ENCODE measurements at places on chromosomes 16 and 17. TPM values are rescaled to one million over a fixed set of nuclear protein-coding genes. Genes with fewer than 3 reads are reported as not detected.
A peak's percentile ranks its signal among the peaks of the same experiment; 100 is the strongest.

SYNGR3 gene
- not detected for total RNA-seq

- H3K36me3 ChIP-seq = no peaks in the 10 kb centered on the region
- no peak overlapping the region for H3K27ac ChIP-seq
Observed at GRCh38 chr17:40479754-40480480, 21.5 kb downstream of the TNS4 start.

DNA sequence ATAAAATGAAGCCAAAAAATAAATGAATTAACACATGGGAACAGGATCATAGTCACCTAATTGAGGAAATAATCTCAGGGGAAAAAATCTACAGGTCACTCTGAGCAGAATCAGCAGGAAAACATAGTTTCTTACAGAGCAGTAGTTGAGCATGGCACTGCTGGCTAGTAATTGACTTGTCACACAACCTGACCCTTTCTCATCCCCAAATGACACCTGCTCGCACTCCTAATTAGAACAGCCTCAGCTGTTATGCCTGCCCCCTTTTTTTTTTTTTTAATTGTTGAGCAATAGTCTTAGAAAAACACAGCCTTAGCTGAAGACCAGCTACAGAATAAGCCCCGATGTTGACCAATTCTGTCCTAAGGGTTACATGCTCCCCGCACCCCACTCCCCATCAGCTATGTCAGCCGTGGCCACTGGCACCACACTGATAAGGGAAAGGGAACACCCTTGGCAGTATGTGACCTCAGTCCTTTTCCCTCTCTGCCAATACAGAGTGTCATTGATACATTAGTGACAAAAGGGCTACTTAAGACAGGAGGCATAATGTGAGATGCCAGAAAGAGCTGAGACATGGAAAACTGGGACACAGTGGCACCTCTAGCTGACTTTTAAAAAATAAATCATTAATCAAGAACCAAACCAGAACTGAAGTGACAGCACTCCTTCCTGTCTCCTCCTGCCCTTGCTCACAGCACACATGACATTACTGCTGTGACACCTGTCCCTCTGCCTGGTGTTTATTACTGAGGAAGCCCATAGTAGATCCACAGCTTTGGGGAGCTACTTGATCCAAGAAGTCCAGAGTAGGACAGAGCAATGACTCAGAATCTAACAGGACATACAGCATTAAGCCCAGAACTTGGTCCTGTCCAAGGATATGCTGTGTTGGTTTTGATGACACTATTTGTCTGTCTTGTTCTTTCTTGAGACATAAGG, 41.7 kb downstream of the WDR59 start:
- H3K27me3 ChIP-seq = no peaks in the 10 kb centered on the region
- no peaks in the 10 kb centered on the region for H3K36me3 ChIP-seq
- no peak for DNase-seq
- no peaks in the 10 kb centered on the region for H3K4me1 ChIP-seq
- H3K27ac ChIP-seq = no peak overlapping the region

ABCA3 gene
- 5.3 TPM for total RNA-seq

ABCC12 gene
- total RNA-seq = not detected

- H3K27me3 ChIP-seq = no peaks in the 10 kb centered on the region
- no peak within 1 kb of the TSS for H3K27ac ChIP-seq
- no peak within 1 kb of the TSS for H3K4me3 ChIP-seq
- no peak for DNase-seq
Observed at GRCh38 chr16:3355589-3355988, at the start of gene OR2C1. TSS of gene OR2C1 (plus strand) at chr16:3355889. CDS start at chr16:3355941, 52 bp downstream.

DNA sequence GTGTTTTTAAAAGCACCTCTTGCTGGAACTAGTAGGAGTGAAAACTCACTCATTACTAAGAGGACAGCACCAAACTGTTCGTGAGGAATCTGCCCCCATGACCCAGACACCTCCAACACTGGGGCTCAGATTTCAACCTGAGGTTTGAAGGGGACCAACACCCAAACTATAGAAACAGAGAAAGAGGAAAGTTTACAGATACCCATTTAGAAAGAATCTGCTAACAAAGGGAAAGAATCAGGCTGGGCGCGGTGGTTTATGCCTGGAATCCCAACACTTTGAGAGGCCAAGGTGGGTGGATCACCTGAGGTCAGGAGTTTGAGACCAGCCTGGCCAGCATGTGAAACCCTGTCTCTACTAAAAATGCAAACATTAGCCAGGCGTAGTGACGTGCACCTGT, 3.4 kb upstream of the CSNK1D start:
- no peaks in the 10 kb centered on the region for H3K27me3 ChIP-seq
- no peak overlapping the region for H3K27ac ChIP-seq
- H3K36me3 ChIP-seq = no peaks in the 10 kb centered on the region
- peaks cover 11% of the 10 kb centered on the region for H3K4me1 ChIP-seq

DNA sequence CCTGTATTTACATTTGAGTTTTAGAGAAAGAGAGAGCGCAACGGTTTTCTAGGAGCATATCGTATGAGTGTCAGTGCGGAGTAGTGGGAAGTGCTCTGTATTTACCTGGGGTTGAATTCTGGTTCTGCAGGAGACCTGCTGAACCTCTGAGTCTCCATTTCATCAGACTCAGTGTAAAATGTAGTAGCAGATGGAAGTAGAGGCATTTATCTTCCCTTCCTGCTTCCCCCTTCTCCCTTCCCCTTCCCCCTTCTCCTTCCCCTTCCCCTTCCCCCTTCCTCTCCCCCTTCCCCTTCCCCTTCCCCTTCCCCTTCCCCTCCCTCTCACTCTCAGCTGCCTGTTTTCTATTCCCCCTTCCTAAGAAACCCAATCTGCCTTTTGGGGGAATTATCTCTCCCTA, 426.9 kb downstream of the NPIPA7 start:
- no peak overlapping the region for H3K27ac ChIP-seq
- no peak overlapping the region for H3K4me3 ChIP-seq
- H3K27me3 ChIP-seq = no peaks in the 10 kb centered on the region
- no peaks in the 10 kb centered on the region for H3K36me3 ChIP-seq
- no peaks in the 10 kb centered on the region for H3K4me1 ChIP-seq

TPSAB1 gene
- 17.9 TPM for total RNA-seq

- no peaks in the 10 kb centered on the region for H3K4me1 ChIP-seq
- DNase-seq = no peak
- no peak overlapping the region for H3K27ac ChIP-seq
- H3K4me3 ChIP-seq = no peak overlapping the region
- H3K27me3 ChIP-seq = no peaks in the 10 kb centered on the region
- H3K36me3 ChIP-seq = no peaks in the 10 kb centered on the region
Observed at GRCh38 chr17:2695243-2695960, 16.2 kb downstream of the CLUH start.

KRT24 gene
- not detected for total RNA-seq

ENPP7 gene
- total RNA-seq = not detected

ABCC11 gene
- not detected for total RNA-seq

GRCh38 chr16:67430977-67431774, at the start of gene HSD11B2:
TSS of gene HSD11B2 (plus strand) at chr16:67431121. CDS start at chr16:67431249, 128 bp downstream.
- no peaks in the 10 kb centered on the region for H3K36me3 ChIP-seq
- peak; percentile 74 for DNase-seq
- H3K27me3 ChIP-seq = no peaks in the 10 kb centered on the region
- no peaks in the 10 kb centered on the region for H3K4me1 ChIP-seq
- peak within 1 kb of the TSS; percentile 44 for H3K4me3 ChIP-seq

- H3K27me3 ChIP-seq = no peaks in the 10 kb centered on the region
- H3K4me1 ChIP-seq = peaks cover 10% of the 10 kb centered on the region
- H3K4me3 ChIP-seq = no peak overlapping the region
Observed at GRCh38 chr17:61291451-61292285, 108.0 kb upstream of the TBX2 start.

GRCh38 chr16:71432906-71433305, 8.9 kb downstream of the TLE7 start:
- H3K27ac ChIP-seq = no peak overlapping the region
- DNase-seq = no peak
- H3K27me3 ChIP-seq = no peaks in the 10 kb centered on the region

DNA sequence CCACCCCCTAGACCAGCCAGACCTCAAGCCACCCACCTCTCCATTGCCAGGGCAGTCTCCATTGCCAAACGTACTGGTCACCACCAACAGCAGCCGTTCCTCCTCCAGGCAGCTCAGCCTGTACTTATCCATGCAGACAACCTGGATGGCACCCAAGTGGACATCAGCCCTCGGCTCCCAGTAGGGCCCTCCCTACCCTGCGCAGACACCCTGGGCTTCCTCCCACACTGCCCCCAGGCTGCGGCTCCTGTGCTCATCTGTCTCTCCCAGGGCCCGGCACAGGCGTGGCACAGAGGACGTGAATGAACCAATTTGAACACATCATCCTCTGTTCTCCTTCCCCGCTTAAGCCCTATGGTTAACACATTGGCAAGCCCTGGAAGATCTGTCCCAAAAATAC, 29.5 kb downstream of the NOS2 start:
- no peaks in the 10 kb centered on the region for H3K4me1 ChIP-seq
- H3K36me3 ChIP-seq = no peaks in the 10 kb centered on the region
- no peak overlapping the region for H3K4me3 ChIP-seq
- DNase-seq = no peak
- H3K27ac ChIP-seq = no peak overlapping the region

- no peaks in the 10 kb centered on the region for H3K4me1 ChIP-seq
- DNase-seq = no peak
- H3K27me3 ChIP-seq = no peaks in the 10 kb centered on the region
- no peaks in the 10 kb centered on the region for H3K36me3 ChIP-seq
Observed at GRCh38 chr17:66713533-66714042, 121.3 kb upstream of the CACNG5 start.

DNA sequence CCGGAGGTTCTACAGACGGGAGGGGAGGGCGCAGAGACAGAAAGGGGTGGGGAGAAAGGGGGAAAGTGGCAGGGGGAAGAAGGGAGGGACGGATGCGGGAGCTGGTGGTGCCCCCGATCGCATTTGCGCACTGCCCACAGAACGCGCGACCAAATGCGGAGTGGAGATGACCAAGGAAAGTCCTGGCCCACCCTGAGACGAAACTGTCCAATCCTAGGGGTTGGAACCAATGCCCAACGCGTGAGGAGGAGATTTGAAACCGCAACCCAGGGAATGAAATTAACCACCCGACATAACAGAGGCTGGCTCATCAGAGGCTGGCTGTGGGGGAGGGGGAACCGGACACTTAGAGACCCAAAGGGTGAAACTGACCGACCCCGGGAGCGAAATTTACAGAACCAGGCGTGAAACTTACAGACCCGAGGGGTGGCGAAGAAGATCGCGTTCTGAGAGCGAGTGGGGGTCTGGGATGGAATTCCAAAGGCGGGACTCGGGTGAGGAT, 1.4 kb downstream of the HES7 start:
- peaks cover 42% of the 10 kb centered on the region for H3K4me1 ChIP-seq
- H3K36me3 ChIP-seq = no peaks in the 10 kb centered on the region
- DNase-seq = no peak
- H3K4me3 ChIP-seq = peak overlapping the region; percentile 50

DNA sequence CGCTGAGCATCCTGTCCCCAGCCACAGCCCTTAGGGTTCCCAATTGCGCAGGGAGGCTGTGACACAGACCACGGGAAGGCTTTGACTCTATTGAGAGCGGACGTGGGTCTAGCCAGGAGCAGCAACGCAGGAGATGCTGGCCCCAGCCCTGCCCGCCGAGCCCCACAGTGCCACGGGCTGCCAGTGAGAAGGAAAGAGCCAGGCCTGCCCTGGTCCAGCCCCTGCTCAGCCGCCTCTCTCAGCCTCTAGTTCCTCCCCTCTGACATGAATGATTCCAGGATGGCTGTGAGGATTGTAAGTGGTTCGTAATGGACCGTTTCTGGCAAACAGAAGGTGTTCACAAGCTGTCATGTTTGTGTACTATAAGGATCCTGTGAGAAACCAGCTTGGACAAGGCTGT, 2.5 kb downstream of the BHLHA9 start:
- peaks cover 11% of the 10 kb centered on the region for H3K27me3 ChIP-seq
- H3K27ac ChIP-seq = no peak overlapping the region
- DNase-seq = no peak

DNA sequence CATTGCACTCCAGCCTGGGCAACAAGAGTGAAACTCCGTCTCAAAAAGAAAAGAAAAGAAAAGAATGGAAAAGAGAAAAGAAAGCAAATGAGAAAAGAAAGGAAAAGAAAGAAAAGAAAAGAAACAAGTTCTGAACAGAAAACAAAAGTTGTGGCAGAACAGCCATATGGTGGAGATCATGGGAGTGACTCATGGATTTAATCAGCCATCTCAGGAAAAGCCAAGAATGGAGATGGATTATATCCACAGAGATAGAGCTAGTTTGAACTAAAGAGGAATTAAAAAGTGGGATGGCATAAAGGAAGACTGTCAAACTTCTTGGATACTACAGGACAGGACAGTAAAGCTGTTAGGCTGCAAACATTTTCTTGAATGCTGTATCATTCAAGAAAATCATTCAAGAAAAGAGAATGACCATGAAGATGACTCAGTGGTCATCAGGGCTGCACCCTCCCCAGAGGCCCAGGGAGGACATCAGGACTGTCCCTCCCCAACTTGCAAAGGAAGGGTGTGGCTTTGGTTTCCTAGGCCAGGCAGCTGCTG, 120.6 kb downstream of the USP22 start:
- H3K36me3 ChIP-seq = no peaks in the 10 kb centered on the region
- H3K4me3 ChIP-seq = no peak overlapping the region
- peaks cover 5% of the 10 kb centered on the region for H3K4me1 ChIP-seq
- peak; percentile 53 for DNase-seq
- H3K27me3 ChIP-seq = no peaks in the 10 kb centered on the region
- peak overlapping the region; percentile 92 for H3K27ac ChIP-seq

DNA sequence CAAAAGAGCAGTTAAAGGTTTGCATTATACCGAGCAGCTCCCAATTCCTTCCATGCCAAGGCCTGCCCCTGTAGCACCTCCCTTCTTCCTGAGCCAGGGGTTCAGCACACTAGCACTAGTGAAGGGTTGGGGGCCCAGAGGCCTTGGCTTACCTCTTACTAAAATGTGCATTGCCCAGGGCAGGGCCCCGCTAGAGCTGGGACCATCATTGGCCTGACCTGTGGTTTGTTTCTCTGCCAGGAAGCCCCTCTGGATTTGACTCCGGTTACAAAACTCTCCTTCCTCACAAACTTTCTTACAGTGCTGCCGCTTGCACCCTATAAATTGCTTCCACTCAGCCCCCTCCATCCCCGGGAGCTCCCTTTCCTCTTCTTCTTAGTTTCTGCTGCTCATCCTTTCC, 33.8 kb downstream of the MPRIP start:
- H3K27me3 ChIP-seq = no peaks in the 10 kb centered on the region
- no peaks in the 10 kb centered on the region for H3K36me3 ChIP-seq
- peaks cover 14% of the 10 kb centered on the region for H3K4me1 ChIP-seq
- H3K27ac ChIP-seq = peak overlapping the region; percentile 12
- no peak for DNase-seq
- no peak overlapping the region for H3K4me3 ChIP-seq

SP6 gene
- 1.5 TPM for total RNA-seq

DNA sequence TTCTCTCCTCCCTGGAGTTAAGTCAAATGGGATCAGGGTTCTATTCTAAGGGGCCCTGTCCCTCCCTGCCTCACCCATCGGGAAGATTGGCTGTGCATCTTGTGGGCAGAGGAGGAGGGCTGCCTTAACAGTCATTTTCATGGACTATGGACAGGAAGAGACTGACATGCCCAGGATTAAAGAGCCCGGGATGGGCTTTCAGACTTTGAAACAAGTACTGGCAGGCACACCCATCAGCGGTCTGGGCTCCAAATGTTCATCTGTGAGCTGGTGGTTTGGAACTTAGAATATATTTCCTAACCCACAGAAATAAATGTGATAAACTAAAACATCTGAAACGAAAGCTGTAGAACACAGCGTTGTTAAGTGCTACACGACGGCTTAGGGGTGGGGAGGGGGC, 6.5 kb downstream of the SLC6A4 start:
- no peak overlapping the region for H3K4me3 ChIP-seq
- no peak overlapping the region for H3K27ac ChIP-seq
- no peaks in the 10 kb centered on the region for H3K4me1 ChIP-seq
- H3K36me3 ChIP-seq = no peaks in the 10 kb centered on the region
- no peaks in the 10 kb centered on the region for H3K27me3 ChIP-seq
- DNase-seq = no peak

- H3K4me3 ChIP-seq = no peak overlapping the region
- no peak overlapping the region for H3K27ac ChIP-seq
- peaks cover 12% of the 10 kb centered on the region for H3K4me1 ChIP-seq
- no peaks in the 10 kb centered on the region for H3K27me3 ChIP-seq
- no peaks in the 10 kb centered on the region for H3K36me3 ChIP-seq
Observed at GRCh38 chr17:2218426-2218825, 85.2 kb downstream of the SMG6 start.

Measured in uterus (tissue), 4 donors.